ENCODE measurements at places on chromosomes 1 and 21. TPM values are rescaled to one million over a fixed set of nuclear protein-coding genes. Genes with fewer than 3 reads are reported as not detected.

Gene B3GALT2
- total RNA-seq = 0.80 TPM

Gene VASH2
- total RNA-seq = 1.6 TPM

Gene MAP3K21
- total RNA-seq = 20.5 TPM

Gene LCE2A
- total RNA-seq = not detected

Gene BRDT
- not detected for total RNA-seq

Gene LCE3E
- not detected for total RNA-seq

Gene LAMC2
- 27.7 TPM for total RNA-seq

Gene FCMR
- total RNA-seq = 2.7 TPM

Gene CSF3R
- total RNA-seq = 3.8 TPM

Gene CTPS1
- 25.5 TPM for total RNA-seq

Gene ADGRB2
- total RNA-seq = 1.6 TPM

Gene VHLL
- total RNA-seq = not detected

Gene ADPRS
- 30.4 TPM for total RNA-seq

Gene SPRR2B
- not detected for total RNA-seq

Gene MXRA8
- total RNA-seq = 5.9 TPM

Gene AIRE
- total RNA-seq = not detected

Gene WNT9A
- 3.3 TPM for total RNA-seq

Gene DNAJC6
- 1.3 TPM for total RNA-seq

Gene RAB42
- total RNA-seq = 2.3 TPM

Gene PCP4
- 6.5 TPM for total RNA-seq

Gene CD164L2
- 0.69 TPM for total RNA-seq

Gene LRRC71
- not detected for total RNA-seq

Gene CHML
- 5.7 TPM for total RNA-seq

Gene CRNN
- not detected for total RNA-seq

Gene SV2A
- 1.5 TPM for total RNA-seq

Gene LGR6
- total RNA-seq = 1.3 TPM

Gene FTCD
- 0.45 TPM for total RNA-seq

Gene FALEC
- not detected for total RNA-seq

Gene ANKRD35
- total RNA-seq = 0.59 TPM

Gene SLAMF7
- 7.0 TPM for total RNA-seq

Gene KCNH1
- 0.40 TPM for total RNA-seq

Gene PGBD5
- 6.4 TPM for total RNA-seq

Gene CYP4Z1
- total RNA-seq = not detected

Gene CFHR1
- total RNA-seq = 0.57 TPM

Gene OR2L13
- not detected for total RNA-seq

Gene OTUD7B
- 38.7 TPM for total RNA-seq

Gene DAB1
- not detected for total RNA-seq

Gene PLA2G2D
- total RNA-seq = 0.25 TPM

Gene CD1B
- total RNA-seq = not detected

Gene ST6GALNAC3
- total RNA-seq = 5.7 TPM

Gene HTR6
- not detected for total RNA-seq

Gene ZNF691
- 6.2 TPM for total RNA-seq

Gene LCE3D
- total RNA-seq = not detected

Gene CNTN2
- 0.20 TPM for total RNA-seq

Gene LIN28A
- not detected for total RNA-seq

Gene ZMYM4
- 31.8 TPM for total RNA-seq

Gene SLC27A3
- 27.9 TPM for total RNA-seq

Gene TPTE
- total RNA-seq = not detected

Gene GJA5
- total RNA-seq = 4.8 TPM

Gene KCNE1
- total RNA-seq = 0.11 TPM

Gene LCK
- total RNA-seq = 24.7 TPM

Gene NIBAN1
- 30.9 TPM for total RNA-seq

Gene CAMSAP2
- total RNA-seq = 7.5 TPM
